ENCODE measurements at places on chromosomes 12 and 14.

GRCh38 chr14:73842201-73842600 lies 9.4 kb upstream of the PTGR2 start:
- DNase-seq = no peak

DNA sequence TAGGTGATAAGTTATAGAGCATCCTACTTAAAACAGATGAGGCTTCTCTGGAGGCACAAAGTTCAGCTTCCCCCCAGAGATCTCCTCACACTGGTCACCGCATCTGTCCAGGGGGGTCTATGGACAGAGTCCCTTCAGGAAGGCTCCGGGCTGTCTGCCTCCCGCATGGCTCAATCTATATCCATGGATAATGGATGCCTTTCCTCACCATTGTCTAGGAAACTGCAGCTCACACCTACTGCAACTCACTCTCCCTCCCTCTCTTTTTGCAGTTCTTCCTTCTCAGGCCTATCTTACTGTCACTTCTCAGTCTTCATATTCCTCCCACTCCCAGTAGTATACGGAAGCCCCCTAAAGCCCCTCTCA lies 100.6 kb upstream of the BCL2L14 start:
- DNase-seq = no peak

DNA sequence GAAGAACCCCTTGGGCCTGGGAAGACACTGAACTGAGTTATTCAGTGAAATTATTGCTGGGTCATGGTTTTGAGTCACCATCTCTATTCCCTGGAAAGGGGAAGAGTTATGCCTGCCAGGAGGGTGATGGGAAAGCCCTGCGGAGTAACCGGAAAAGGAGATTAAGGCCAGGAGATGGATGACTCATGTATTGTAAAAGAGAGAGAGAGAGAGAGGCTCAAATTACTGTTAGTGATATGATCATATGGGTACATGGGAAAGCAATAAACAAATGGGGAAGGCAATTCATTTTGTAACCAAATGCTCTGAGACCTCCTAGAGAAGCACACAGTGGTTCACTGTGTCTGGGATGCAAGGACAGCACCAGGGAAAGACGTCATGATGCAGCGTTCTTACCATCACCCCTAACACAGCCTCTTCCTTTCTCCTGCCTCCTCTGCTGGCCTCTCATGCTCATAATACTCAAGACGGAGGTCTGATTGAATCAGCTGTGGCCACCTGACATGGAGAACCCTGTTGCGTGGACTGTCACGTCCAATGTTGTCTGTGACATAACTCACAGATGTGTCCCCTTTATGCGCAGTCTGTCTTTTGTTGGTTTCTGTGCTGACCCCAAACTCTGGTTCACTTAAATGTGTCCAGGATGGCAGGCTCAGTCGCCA lies 243.7 kb downstream of the TMEM132D start:
- DNase-seq = no peak

DNA sequence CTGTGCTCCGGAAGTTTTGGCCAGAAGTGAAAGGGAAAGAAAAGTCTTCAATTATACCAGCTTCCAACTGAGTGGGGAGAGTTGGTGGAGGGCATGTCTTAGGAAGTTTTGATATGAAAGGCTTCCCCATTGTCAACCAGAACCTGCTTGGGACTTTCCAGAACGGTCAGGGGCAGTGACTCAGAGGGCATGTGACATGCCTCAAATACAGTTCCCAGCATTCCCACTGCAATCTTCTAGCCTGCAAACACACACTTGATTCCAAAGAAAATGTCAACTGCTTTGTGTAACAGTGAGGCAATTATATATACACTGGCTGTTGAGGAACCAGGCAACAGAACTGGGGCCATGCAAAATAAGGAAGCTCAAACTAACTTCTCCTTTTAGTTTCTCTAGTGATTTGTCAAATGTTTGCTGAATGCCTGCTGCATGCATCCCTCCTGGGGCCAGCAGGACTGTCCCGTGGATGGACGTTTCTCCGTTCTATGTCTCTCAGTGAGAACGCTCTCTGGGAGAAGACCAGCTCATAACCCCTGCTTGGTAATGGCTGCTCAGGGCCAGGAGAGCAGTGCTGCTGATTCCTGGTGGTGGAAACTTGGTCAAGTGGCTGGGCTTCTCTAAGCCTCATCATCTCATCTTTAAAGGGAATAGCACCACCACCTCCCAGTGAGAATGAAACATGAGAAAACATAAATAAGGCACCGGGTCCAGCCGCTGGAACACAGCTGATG lies 18.3 kb downstream of the SLC25A47 start:
- DNase-seq = no peak

- DNase-seq = no peak
Measured at GRCh38 chr12:11969437-11970154, 101.1 kb upstream of the BCL2L14 start.

- no peak for DNase-seq
Measured at GRCh38 chr14:55255979-55256378, 15.2 kb upstream of the FBXO34 start.

DNA sequence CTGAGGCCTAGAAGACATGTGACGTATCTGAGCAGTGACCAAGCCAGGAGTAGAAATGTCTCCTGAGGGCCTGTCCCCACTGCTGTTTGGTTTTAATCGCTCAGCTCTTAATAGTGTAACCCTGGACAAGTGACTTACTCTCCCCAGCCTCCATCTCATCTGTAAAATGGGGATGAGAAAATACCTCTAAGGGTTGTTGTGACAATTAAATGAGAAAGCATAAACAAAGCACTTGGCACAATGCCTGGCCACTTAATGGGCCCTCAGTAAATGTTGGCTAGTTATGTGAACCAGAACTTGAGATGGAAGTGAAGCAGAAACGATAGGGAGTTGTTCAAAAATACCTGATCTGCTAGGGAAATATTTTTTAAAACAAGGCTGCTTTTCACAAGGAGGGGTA lies 58.2 kb downstream of the HMGA2 start:
- DNase-seq = no peak

DNA sequence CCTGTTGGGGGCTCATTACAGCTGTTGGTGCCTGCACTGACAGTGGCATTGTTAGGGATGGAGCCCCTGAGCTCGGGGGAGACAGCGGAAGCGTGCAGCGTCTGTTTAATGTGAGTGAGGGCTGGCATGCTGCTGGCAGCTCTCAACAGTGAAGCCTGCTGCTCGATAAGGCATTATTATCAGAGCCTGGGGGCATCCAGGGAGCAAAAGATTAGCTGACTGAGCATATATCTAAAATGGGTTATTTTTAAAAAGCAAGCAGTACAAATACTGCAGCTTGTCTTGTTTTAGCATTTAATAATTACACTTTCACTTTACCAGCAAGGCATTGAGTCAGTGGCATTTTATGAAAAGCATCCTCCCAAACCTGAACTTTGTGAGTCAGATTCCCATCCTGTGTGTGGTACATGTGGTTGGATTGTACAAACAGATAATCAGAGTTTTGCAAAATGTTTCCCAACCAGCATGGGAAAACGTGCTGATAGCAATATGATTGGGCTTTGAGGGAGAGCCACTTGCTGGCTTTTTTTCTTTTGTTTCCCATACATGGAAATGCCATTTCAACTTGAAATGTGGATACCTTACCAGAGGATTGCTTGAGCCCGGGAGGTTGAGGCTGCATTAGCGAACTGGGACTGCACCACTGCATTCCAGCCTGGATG lies 150.8 kb downstream of the PRKCH start:
- no peak for DNase-seq

- DNase-seq = no peak
Measured at GRCh38 chr14:93943052-93943451, 15.9 kb downstream of the FAM181A start.

GRCh38 chr12:46608431-46609272 lies 217.1 kb downstream of the SLC38A4 start:
- no peak for DNase-seq

DNA sequence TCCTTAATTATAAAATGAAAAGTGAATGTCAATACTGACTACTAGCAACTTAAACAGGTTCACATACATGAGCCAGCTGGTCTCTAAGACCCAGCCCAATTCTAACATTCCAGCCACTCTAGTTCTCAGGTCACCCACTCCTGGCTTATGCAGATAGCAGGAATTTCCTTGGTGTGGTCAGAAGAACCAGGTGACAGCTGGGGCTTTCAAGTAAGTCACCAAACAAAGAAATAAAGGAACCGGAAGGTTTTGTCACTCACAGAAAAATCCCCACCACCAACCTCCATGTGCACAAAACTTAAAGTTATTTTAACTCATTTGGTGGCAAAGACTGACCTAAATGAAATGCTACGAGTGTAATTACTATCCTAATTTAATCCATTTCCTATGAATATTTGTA lies 129.6 kb upstream of the CDKN3 start:
- no peak for DNase-seq

GRCh38 chr12:116731801-116732200 lies 6.1 kb downstream of the SPRING1 start:
- no peak for DNase-seq

DNA sequence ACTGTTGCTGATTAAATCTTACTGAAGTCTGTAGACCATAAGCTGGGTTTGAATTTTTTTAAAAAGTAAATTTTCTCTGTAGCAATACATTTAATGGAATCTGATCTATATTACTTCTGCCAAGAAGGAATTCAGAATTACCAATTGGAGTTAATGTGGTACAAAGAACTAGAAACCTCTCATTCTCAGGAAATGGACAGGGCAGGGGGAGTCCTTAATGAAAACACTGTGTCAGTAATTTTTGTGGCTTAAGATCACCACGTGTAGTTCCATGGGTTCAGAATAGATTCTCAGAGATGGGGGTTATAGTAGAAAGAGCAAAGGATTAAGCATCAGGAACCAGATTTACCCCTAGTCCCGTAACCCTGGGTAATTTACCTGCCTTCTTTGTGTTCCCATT lies 30.3 kb downstream of the FBXL14 start:
- DNase-seq = no peak

DNA sequence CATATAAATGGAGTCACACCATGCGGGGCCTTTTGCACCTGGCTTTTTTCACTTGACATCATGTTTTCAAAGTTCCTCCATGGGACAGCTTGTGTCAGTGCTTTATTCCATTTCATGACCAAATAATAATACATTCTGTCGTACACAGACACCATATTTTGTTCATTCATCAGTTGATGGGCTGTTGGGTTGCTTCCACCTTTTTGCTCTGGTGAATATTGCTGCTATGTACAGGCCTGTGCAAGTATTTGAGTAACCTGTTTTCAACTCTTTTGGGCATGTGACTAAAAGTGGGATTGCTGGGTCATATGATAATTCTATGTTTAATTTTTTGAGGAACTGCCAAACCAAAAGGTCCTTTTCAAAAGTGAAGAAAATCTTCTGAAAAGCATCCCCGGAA lies 46.9 kb downstream of the HCAR2 start:
- no peak for DNase-seq

GRCh38 chr12:59408431-59408830 lies 187.4 kb upstream of the SLC16A7 start:
- no peak for DNase-seq

GRCh38 chr12:121036810-121037326 lies 2.2 kb downstream of the OASL start:
- no peak for DNase-seq

DNA sequence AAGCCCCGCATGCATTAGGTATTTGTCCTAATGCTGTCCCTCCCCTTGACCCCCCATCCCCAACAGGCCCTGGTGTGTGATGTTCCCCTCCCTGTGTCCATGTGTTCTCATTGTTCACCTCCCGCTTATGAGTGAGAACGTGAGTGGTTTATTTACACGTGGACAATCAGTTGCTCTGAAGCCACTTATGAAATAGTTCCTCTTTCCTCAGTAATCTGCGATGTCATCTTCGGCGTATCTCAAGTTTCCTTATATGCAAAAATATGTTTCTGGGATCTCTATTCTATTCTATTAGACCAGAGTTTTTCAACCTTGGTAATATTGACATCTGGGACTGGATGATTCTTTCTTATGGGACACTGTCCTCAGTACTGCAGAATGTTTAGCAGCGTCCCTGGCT lies 56.0 kb upstream of the DCD start:
- DNase-seq = no peak

DNA sequence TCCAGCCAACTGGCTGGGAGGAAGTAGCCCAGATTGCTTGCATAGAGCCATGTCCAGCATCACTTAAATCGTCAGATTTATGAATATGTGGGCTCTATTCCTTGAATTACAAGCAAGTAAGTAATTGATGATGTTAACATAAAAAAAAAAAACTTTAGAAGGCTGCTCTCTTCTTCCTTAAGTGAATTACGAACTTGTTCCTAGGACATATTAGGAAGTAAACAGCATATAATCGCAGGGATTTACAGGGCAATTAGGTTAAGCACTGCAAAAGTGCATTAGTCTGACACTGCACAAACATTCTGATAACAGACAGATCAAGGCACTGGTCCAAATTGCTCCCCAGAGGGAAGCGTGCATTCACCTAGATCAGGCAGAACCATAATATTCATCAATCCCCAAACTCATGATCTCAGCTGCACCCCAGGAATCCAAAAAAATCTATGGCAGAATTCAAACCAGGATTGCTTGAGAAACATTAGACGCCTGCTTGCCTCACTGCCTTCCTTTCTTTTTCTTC lies 293.2 kb downstream of the TMEM132D start:
- DNase-seq = no peak

- DNase-seq = no peak
Measured at GRCh38 chr14:76837524-76837923, 11.3 kb downstream of the LRRC74A start.

GRCh38 chr12:109475121-109475520 lies 2.0 kb downstream of the KCTD10 start:
- no peak for DNase-seq

DNA sequence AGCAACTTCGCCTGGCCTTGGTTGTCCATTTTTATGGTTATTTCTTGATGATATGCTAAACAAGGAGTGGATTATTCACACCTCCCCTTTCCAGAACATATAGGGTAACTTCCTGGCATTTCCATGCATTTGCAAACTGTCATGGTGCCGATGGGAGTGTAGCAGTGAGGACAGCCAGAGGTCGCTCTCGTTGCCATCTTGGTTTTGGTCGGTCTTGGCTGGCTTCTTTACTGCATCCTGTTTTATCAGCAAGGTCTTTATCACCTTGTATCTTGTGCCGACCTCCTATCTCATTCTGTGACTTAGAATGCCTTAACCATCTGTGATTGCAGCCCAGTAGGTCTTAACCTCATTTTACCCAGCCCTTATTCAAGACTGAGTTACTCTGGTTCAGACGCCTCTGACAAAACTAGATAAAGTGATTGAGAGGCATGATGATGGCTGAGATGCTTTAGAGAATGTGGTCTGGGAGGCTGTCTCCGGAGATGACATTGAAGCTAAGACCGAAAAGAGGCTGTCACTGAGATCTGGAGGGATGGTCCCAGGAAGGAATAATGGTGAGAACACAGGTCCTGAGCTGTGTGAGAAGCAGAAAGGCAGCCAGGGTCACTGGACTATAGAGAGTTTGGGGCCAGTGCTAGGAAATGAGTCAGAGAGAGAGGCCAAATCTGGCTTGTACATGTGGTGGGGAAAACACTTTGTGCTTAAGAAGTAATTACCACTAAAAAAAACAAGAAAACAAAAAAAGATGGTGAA lies 2.9 kb downstream of the GLT1D1 start:
- no peak for DNase-seq

GRCh38 chr12:23581913-23582312 lies 367.6 kb downstream of the SOX5 start:
- no peak for DNase-seq
